ENCODE measurements at places on chromosomes 3 and 15.

- DNase-seq, result no peak
These were observed 115.9 kb downstream of the SV2B start for GRCh38 chr15:91216000-91216399.

- DNase-seq, result no peak
These were observed 6.6 kb upstream of the TPRG1 start for GRCh38 chr3:189165092-189165612.

- peak; percentile 96 for DNase-seq
These were observed 65.6 kb downstream of the RHCG start for GRCh38 chr15:89430530-89431341.

GRCh38 chr3:34020726-34021680 is 222.6 kb downstream of the PDCD6IP start:
- DNase-seq, result no peak

GRCh38 chr15:59197454-59197853 is 9.2 kb upstream of the LDHAL6B start:
- DNase-seq, result no peak

DNA sequence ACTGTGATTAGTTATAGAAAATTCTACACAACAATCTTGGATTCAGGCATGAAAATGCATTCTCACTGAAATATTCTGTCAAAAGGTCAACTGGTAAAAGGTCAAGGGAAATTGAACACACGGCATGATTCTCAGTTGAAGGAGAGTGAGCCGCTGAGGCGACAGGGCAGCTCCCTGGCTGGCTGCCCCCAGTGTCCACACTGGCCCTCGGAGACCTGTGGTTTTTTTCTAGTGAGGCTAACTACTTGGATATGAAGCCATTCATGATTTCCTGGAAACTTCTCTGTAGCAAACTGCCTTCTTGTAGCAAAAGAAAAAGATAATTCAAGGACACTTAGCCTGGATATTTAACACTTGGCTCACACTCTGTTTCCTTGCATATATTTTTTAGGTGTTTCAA is 37.2 kb downstream of the AADACL2 start:
- no peak for DNase-seq

DNA sequence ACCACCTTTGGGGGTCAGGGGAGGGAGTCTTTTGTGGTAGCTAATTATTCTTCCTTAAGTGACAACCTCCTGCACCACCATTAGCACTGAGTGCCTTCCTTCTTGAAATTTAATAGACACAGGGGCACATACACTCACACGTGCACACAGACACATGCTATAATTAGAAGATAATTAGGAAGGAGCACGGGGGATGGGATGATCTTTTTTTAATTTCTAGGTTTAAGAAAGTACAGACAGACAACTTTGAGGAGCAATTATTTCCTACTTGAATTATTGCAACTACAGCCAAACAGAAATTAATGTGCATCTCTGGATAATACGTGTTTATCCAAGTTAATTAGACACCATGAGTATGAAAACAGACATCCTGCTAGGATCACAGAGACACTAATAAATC is 44.8 kb upstream of the GUCA1C start:
- no peak for DNase-seq

DNA sequence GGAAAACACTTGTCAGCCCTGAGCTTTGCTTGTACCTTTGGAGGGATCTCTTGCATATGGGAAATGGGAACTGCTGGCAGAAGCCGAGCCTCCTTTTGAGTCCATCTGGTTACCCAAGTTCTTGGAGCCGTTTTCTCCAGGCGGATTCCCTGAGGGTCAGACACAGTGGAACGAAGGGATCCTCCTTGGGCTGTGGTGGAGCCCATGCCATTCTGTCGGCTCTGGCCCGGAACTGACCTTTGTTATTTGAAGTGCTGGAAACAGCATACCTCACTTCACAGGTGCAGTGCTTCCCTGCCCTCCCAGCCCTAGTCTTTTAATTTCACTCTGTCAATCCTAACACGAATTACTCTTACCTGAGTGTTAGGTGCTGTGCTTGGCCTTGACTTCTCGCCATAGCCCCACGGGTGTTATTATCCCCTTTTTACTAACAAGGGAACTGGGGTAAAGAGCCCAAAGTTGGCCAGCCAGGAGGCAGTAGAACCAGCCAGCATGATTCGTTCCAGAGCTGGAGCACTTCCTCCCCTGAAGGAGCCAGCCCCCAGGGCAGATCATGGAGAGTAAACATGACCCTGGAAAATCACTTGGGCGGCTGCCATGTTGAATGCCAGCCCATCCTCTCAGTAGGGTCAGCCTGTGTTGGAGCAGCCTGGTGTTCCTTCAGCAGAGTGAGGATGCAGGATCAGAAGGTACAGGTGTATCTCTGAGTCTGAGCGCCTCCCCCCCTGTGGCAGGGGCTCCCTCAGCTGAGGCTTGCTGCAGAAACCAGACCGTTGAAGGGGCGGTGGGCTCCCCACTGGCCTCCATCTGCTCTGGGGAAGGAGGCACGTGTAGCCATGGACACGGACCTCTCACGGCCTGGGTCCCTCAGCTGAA is 143.2 kb downstream of the DNAJB8 start:
- DNase-seq, result no peak

DNA sequence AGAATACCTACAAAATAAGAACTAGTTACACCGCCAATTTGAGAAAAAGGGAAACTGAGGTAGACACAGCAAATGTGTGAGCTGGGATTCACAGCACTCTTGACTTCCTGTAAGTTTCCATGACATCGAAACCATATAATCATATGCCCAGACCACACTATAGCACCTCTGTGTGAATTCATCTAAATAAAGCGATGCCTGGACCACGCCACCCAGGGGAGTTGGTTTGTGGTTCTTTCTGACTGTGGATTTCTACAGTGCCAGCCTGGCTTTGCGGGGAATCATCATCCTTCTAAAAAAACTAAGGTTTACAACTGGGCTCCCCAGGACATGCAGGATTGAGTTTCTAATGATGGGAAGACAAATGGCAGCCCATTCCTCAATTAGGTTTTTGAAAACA is 23.5 kb upstream of the CA12 start:
- DNase-seq, result no peak

- DNase-seq, result no peak
These were observed 270.2 kb upstream of the THBS1 start for GRCh38 chr15:39310633-39311032.

GRCh38 chr3:66450390-66451022 is 50.3 kb downstream of the LRIG1 start:
- DNase-seq, result no peak

GRCh38 chr15:43242616-43243015 is 21.8 kb upstream of the EPB42 start:
- DNase-seq, result no peak

DNA sequence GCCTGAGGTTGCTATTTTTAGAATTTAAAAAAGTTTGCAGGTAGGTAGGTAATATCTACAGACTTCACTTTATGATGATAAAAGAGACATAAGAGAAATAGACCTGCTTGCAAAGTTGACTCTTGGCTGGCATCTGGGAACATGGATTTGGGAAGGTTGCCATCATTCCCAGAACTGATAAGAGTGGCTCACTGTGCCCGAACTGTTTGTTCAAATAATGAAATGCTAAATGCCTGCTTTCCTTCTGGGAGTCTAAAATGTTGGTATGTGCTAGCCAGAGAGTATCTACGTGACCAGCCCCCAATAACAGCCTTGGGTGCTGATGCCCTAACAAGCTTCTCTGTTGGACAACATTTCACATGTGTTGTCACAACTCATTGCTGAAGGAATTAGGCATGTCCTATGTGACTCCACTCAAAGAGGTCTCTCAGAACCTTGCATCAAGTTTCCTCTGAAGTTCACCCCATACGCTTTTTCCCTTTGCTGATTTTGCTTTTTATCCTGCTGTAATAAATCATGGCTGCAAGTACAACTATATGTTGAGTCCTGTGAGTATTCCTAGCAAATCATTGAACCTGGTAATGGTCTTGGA is 95.5 kb downstream of the FHIT start:
- DNase-seq, result no peak

DNA sequence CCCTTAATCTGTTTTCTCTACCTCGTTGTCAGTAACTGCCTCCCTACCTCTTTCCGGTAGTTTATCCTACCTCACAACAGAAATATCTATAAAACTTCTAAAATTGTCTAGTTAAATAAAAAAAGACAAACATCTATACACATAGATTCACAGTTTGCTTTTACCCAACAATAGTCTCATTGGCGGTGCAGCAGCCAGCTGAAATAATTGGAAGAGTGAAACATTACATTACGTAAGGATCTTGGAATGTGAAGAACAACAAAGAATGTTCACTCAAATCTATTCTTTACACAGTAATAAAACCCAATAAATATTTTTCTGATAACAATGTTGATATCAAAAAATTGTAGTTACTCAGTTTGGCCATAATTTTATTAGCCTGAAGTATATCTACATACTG is 115.5 kb upstream of the ARPP21 start:
- DNase-seq, result no peak

DNA sequence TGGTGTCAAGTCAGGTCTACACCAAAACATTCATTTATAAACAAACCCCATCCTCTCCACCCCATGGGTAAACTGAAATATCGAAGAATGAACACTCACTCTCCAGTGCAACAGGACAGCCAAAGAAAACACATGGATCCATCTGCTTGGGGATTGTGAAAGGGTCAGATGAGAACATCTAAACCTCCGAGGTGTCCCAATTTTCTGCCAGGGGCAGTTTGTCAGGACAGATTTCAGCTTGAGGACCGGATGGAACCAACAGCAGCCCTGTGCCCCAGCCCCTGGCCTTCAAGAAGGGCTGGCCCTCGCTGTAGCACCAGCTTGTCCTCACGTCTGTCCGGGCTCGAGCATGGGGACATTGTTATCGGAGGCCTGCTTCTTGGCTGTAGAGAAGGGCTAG is 45.5 kb downstream of the PCSK6 start:
- DNase-seq, result no peak

- DNase-seq, result no peak
These were observed 17.9 kb downstream of the RIOX2 start for GRCh38 chr3:97954228-97954827.

DNA sequence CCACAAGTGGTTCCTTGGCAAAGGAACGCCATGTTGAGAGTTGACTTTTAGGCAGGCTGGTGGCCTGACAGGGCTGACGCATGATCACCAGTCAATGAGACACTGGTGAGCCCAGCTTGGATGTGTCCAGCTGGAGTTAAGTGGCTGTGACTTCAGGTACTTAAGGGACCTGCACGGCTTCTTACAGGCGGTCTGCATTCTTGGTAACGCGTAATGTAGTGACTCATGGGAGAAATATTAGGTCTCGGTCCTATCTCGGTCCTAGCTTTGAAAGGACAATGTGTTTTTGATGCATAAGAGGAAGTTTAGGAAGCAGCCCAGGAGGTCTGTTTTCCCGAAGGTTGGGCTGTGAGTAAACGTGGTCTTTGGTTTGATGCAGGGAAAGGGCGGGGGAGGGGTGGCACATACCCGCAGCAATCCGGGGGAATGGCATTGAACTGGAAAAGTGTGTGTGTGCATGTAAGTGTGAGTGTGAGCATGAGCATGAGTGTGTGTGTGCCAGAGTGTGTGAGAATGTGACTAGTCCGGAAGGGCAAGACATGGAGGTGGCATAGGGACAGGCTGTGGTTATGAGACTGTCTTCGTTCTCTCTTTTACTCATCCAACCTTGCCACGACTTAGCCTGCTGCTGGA is 55.3 kb downstream of the FAM43A start:
- no peak for DNase-seq

DNA sequence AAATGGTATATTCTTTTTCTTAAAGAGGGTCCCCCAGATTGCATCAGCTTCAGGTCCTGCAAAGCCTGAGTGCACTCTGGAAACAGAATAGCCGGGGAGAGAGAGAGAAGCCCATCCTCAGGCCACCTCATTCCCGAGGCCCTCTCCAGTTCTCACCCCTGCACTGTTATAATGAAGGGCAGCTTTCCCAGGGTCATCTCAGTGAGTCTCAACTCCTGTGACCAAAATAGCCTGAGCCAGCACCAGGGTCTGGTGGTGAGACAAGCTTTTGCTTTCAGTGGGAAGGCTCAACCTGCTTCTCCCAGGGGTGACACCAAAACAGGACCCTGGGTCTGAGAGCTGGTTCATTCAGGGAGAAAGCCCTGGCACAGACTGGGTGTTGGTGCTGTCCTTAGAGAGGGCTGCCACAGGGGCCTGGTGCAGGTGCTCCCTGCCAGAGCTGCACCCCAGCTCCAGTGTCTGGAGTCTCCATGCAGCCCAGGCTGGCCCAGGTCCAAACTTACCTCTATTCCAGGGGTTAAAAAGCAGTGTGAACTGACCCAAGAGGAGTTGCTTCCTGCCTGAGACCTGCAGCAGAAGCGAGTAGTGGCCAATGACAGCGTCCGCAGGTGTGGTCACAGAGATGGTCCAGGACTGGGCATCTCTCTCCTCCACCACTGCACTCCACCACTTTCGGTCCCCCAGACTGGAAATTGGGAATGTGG is 6.1 kb downstream of the EPB42 start:
- DNase-seq, result no peak

DNA sequence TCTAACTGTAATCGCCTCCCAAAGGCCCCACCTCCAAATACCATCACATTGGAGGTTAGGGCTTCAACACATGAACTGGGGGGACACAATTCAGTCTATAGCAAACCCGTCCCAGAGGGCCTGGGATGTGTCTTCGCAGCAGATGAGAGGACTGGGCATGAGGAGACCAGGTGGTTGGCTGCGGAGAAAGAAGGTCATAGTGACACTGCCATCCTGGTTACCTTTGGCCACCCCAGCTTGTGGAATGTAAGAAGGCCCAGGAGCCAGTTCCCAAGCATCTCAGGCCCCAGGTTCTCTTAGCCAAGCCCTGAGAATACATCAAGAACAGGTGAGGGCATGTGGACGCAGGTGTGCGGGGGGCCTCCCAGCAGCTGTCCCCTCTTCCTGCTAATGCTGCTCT is 6.4 kb upstream of the RARRES1 start:
- DNase-seq, result no peak

DNA sequence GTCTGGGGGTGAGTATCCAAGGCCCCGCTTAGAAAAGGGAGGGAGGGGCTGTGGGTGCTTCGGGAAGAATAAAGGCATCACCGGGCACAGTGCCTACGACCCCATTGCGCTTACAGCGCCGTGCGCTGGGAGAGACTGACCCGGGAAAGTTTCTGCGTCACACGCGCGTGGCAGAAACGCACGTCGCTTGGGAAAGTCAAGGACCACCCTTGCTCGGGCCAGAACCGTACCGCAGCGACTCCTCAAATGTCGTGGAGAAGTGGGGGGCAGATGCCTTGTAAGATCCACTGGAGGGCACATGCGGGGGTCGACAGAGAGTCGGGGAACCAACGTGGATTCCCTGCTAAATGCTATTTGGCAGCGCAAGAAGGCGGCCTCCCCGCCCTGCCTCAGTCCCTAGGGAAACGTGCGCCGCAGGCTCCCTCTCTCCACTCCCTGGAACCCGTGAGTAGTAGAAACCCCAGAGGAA is 2.4 kb downstream of the ADAMTS9 start:
- DNase-seq, result no peak

- DNase-seq, result no peak
These were observed 24.2 kb upstream of the TM4SF4 start for GRCh38 chr3:149450281-149450680.

DNA sequence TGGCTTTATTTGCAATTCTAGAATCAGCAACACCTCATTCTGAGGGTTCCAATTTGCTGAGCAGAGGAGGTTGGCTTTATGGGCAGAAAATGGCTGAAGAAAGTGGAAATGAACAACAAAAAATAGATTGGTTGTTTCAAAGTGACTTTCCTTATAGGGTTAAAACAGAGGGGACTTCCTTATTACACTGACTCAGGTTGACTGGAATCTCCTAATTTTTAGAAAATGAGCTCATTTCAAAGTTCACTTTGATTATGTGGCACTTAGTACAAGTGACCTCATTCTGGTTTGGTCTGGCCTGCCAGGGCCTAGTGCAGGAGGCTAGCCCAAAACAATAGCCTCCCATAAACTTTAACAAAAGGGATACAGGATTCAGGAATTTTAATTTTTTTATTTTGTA is 41.4 kb downstream of the NFKBIZ start:
- no peak for DNase-seq
